ENCODE measurements at places on chromosomes 16 and 17. TPM values are rescaled to one million over a fixed set of nuclear protein-coding genes. Genes with fewer than 3 reads are reported as not detected.
A peak's percentile ranks its signal among the peaks of the same experiment; 100 is the strongest.

The NDRG4 gene
- 6.9 TPM for total RNA-seq

The MAP1LC3B gene
- 49.7 TPM for total RNA-seq

The CPHXL2 gene
- not detected for total RNA-seq

DNA sequence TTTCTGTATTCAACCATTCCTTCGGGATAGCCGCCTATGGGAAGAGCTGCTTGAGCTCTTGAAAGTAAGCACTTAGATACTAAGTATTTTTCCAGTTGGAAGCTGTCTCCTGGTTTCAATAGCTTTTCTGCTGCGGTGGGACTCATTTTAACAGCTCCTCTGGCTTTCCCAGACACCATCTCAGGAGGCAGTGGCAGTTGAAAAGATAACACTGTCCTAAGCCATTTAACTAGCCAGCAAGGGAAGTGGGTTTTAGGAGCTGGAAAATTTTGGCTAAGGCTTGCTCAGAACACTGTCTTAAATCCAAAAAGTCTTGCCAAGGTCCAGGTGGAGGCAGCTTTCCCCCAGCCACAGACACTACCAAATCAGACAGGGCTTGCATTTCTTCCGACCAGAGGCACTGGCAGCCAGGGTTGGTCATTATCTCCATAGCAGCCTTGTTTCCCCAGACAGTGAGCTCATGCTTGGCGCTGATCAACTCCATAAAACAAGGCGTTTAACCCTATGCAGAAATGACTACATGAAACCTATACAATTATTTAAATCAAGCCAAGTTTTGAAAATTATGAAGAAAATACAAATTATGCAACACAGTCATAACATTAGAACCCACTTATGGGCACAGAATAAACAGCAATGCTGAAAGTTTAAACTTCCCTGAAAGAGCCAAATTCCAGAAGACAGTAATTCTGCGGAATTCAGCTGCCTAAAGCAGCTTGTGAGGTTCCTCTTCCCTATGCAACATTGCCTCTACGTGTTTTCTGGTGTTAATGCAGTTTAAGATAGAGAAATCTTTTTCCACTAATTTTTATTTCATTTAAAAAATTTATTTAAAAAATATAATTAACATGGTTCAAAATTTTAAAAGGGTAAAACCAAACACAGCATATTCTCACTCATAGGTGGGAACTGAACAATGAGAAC, 25.0 kb downstream of the GABARAPL2 start:
- no peaks in the 10 kb centered on the region for H3K27me3 ChIP-seq
- no peak for DNase-seq
- H3K4me3 ChIP-seq, result no peak overlapping the region

GRCh38 chr16:64900517-64900916, 221.3 kb downstream of the CDH11 start:
- no peaks in the 10 kb centered on the region for H3K27me3 ChIP-seq
- DNase-seq, result no peak
- no peaks in the 10 kb centered on the region for H3K4me1 ChIP-seq

GRCh38 chr17:65166787-65167186, 29.6 kb downstream of the RGS9 start:
- no peak for DNase-seq
- H3K36me3 ChIP-seq, result no peaks in the 10 kb centered on the region
- H3K27me3 ChIP-seq, result no peaks in the 10 kb centered on the region
- H3K4me3 ChIP-seq, result no peak overlapping the region
- H3K27ac ChIP-seq, result no peak overlapping the region

- peak; percentile 33 for DNase-seq
- H3K4me3 ChIP-seq, result no peak overlapping the region
- H3K36me3 ChIP-seq, result no peaks in the 10 kb centered on the region
- no peak overlapping the region for H3K27ac ChIP-seq
Observed at GRCh38 chr17:62075308-62075815, 10.3 kb upstream of the MED13 start.

GRCh38 chr17:42893359-42893758, 7.2 kb upstream of the G6PC1 start:
- H3K36me3 ChIP-seq, result no peaks in the 10 kb centered on the region
- peaks cover 8% of the 10 kb centered on the region for H3K27me3 ChIP-seq
- no peak overlapping the region for H3K4me3 ChIP-seq
- DNase-seq, result no peak
- H3K4me1 ChIP-seq, result no peaks in the 10 kb centered on the region

DNA sequence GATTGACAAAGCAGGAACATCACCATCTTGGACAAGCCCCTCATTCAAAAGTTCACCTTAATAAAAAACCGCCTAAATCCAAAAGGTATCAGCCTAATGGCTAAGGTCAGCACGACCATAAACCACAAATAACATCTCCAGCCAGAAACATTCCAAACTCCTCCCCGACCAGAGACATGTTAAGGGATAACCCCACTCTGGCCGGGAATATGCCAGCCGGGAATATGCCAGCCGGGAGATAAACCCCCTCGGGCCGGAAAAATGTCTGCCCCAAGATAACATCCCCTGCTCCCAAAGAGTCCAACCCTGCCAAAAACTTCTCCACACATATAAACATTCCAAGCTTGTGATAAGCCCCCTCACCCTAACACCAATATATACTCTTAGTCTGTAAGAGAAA, 1.4 kb downstream of the DHX33 start:
- no peaks in the 10 kb centered on the region for H3K27me3 ChIP-seq
- DNase-seq, result no peak
- H3K27ac ChIP-seq, result peak overlapping the region; percentile 75
- peaks cover 38% of the 10 kb centered on the region for H3K4me1 ChIP-seq

DNA sequence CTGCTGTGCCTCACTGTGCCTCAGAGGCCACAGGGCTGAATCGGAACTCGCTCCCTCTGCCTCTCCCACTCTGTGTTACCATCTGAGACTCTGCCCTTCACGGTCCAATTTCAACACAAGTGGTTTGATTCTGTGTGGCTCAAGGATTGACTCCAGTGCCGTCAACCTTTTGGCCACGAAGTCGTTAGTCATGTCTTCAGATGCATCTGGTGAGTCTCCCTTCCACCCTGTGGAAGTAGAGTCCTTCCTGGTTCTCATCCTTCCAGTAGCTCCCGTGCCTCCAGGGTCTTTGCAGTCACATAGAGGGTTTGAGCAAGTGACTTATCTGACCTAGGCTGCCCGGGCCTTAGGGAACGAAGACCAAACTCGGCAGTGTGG, 51.2 kb downstream of the PGS1 start:
- peak overlapping the region; percentile 19 for H3K27ac ChIP-seq
- no peak overlapping the region for H3K4me3 ChIP-seq
- DNase-seq, result no peak
- peaks cover 5% of the 10 kb centered on the region for H3K4me1 ChIP-seq

The TEX14 gene
- total RNA-seq, result 0.14 TPM

The HIRIP3 gene
- total RNA-seq, result 36.8 TPM

The UNC45B gene
- total RNA-seq, result not detected

GRCh38 chr16:70770626-70771552, 30.1 kb downstream of the VAC14 start:
- H3K27me3 ChIP-seq, result no peaks in the 10 kb centered on the region
- no peaks in the 10 kb centered on the region for H3K4me1 ChIP-seq
- H3K27ac ChIP-seq, result no peak overlapping the region
- peaks cover 19% of the 10 kb centered on the region for H3K36me3 ChIP-seq
- H3K4me3 ChIP-seq, result no peak overlapping the region

GRCh38 chr17:78661093-78661770, 84.0 kb upstream of the DNAH17 start:
- peaks cover 11% of the 10 kb centered on the region for H3K4me1 ChIP-seq
- no peaks in the 10 kb centered on the region for H3K27me3 ChIP-seq
- H3K27ac ChIP-seq, result no peak overlapping the region
- peaks cover 3% of the 10 kb centered on the region for H3K36me3 ChIP-seq
- no peak for DNase-seq
- no peak overlapping the region for H3K4me3 ChIP-seq

DNA sequence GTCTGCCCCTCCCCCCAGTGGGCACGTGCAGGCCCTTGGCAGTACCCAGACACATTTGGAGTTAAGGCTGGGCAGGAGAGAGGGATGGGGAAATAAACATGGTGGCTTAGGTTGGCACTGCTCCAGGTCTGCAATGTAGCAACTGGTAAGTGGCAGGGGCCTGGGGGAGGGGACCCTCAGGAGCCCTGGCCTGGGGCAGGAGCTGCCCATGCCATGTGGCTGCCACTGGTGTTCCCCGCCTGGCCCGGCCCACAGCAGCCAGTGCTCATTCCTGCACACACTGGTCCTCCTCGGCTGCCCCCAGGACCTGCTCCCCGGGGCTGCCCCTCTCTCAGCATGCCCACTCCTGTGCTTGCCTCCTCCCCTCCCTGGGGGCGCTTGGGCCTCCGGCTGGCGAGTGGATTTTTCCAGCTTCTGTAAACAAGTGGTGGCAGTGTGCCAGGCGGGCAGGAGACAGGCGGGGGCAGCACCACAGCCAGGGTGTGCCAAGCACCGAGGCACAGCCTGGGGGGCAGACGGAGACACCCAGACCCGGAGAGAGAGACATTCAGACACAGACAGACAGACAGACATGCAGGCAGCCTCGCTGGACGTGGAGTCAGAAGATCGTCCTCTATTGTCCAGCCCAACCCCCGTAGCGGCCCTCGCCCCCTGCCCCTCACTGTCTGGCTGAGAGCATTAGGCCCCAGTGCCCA, 9.4 kb downstream of the THRA start:
- H3K4me3 ChIP-seq, result no peak overlapping the region
- H3K4me1 ChIP-seq, result peaks cover 62% of the 10 kb centered on the region
- no peak for DNase-seq
- H3K27ac ChIP-seq, result no peak overlapping the region

- H3K36me3 ChIP-seq, result no peaks in the 10 kb centered on the region
- H3K4me1 ChIP-seq, result no peaks in the 10 kb centered on the region
- H3K27me3 ChIP-seq, result peaks cover 4% of the 10 kb centered on the region
- no peak overlapping the region for H3K27ac ChIP-seq
Observed at GRCh38 chr16:70644763-70645597, 1.4 kb upstream of the IL34 start.

- peaks cover 6% of the 10 kb centered on the region for H3K4me1 ChIP-seq
- no peak for DNase-seq
- H3K27ac ChIP-seq, result no peak overlapping the region
- H3K36me3 ChIP-seq, result no peaks in the 10 kb centered on the region
- peaks cover 47% of the 10 kb centered on the region for H3K27me3 ChIP-seq
Observed at GRCh38 chr17:34257299-34257985, 2.4 kb downstream of the CCL2 start.

The PAGR1 gene
- 25.6 TPM for total RNA-seq

The PAFAH1B1 gene
- total RNA-seq, result 163 TPM

DNA sequence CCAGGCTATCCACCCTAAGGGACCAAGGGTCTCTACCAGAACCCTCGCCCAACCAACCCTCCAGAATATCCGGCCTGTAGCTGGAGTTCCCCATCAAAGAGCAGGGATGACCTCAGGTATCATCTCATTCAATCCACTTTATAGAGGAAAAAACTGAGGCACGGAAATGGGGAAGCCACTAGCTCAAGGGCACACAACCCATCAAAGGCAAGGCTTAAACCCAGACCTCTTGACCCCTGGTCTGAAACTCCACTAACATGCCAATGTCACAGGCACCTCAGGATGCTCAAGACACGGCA, 1.6 kb downstream of the TBC1D10B start:
- peaks cover 41% of the 10 kb centered on the region for H3K4me1 ChIP-seq
- peak overlapping the region; percentile 79 for H3K27ac ChIP-seq
- H3K27me3 ChIP-seq, result no peaks in the 10 kb centered on the region
- H3K4me3 ChIP-seq, result peak overlapping the region; percentile 89
- no peak for DNase-seq
- peaks cover 30% of the 10 kb centered on the region for H3K36me3 ChIP-seq

DNA sequence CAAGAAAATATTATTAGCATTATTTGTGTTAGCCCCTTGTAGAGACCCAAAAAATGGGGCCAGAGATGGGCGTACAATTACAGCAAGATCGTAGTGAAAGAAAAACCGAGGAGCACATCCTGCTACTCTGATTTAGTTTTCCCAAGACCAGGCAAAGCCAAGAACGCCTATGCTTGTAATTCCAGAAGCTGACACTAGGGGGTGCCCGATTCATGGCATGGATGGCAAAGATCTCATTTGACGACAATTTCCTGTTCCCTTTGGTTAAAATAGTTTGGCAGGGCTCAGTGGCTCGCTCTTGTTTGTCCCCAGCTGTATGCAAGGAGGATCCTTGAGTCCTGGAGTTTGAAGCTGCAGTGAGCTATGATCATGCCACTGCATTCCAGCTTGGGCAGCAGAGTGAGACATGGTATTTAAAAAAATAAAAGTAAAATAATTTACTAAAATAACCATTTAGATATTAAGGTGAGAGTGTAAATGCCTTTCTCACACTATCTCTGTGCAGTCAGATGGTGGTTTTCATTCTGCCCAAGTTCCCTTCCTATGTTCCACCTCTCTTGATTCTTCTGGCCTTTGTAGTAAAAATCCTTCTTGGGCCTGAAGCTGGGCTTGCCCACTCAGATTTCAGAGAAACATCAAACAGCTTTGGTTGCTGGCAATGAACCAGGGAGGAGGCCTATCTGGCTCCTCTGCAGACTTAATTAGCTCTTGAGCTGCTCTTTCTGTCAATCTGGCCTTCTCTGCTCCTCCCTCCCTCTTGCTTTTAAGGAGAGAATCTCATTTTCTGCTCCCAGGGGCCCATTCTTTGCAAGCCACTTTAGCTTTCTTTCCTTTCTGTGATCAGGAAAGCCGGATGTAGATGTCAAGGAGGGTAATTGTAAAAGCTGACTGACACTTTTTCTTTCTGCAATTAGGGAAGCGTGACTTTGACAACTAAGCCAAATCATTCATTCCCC, 31.2 kb downstream of the TMEM238L start:
- DNase-seq, result peak; percentile 75
- no peak overlapping the region for H3K4me3 ChIP-seq
- no peaks in the 10 kb centered on the region for H3K4me1 ChIP-seq
- H3K36me3 ChIP-seq, result peaks cover 6% of the 10 kb centered on the region
- no peaks in the 10 kb centered on the region for H3K27me3 ChIP-seq

DNA sequence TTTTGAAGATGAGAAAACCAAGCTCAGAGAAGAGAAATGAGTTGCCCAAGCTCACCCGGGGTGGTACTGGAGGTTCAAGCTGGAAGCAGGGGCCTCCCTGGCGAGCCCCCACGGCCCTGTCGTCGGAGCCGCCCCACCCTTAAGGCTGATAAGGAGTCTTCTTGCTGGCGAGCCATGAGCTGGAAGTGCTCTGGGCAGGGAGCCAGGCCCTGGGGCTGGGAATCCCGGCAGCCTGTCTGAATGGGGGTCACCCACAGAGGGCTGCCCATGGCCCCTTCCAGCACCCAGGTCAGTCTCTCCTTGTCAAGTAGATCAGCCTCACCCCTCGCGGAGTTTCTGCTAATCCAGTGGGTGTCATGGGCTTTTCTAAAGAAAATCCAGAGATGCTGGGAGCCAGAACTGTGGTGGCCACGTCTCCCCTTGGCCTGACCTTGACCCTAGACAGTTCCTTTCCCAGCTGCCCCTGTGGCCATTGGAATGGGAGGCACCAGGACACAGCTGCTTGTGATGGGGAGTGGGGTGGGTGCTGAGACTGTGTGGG, 1.2 kb upstream of the P2RX1 start:
- no peaks in the 10 kb centered on the region for H3K27me3 ChIP-seq
- H3K4me3 ChIP-seq, result no peak overlapping the region
- peaks cover 31% of the 10 kb centered on the region for H3K4me1 ChIP-seq
- no peaks in the 10 kb centered on the region for H3K36me3 ChIP-seq
- H3K27ac ChIP-seq, result no peak overlapping the region
- no peak for DNase-seq

Measured in activated CD4-positive, alpha-beta T cell treated with anti-CD3 and anti-CD28 coated beads for 36 hours (primary cell).